Psoas muscle (tissue), 8 donors: ENCODE measurements at places on chromosomes 6 and 20.

GRCh38 chr6:45200510-45200909 is 127.6 kb upstream of the RUNX2 start:
- DNase-seq: no peak

DNA sequence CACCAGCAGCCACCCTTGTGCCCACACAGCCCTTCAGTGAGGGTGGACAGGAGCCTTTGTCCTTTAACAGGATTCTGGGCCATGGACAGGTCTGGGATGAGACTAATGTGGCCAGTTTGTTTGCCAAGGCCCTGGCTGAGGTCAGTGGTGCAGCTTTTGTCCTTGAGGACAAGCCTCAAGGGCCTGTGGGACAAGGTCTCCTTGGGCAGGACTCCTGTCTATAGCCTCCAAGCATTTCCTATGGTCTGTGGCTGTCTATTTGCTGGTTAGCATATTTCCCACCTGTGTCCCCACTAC is 44.1 kb downstream of the SUN5 start:
- DNase-seq: no peak

GRCh38 chr6:91580635-91581034 is 993.8 kb upstream of the MAP3K7 start:
- DNase-seq: no peak

DNA sequence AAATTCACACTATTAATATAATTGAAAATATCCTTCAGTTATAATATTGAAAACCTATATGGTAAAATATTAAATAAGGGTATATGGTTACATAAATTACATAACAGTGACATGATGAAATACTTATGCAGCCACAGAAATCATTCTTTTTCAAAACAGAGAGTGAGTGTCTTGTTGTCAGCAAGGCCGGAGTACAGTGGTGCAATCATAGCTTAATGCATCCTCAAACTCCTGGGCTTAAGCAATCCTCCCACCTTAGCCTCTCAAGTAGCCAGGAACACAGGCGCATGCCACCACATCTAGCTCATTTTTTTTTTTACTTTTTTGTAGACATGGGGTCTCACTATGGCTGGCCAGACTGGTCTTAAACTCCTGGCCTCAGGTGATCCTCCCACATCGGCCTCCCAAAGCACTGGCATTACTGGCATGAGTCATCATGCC is 40.4 kb downstream of the FAM8A1 start:
- DNase-seq: no peak

- DNase-seq: no peak
Observed at GRCh38 chr6:119310486-119311036, 39.0 kb downstream of the MAN1A1 start.

GRCh38 chr20:8043687-8044282 is 24.2 kb upstream of the TMX4 start:
- no peak for DNase-seq

DNA sequence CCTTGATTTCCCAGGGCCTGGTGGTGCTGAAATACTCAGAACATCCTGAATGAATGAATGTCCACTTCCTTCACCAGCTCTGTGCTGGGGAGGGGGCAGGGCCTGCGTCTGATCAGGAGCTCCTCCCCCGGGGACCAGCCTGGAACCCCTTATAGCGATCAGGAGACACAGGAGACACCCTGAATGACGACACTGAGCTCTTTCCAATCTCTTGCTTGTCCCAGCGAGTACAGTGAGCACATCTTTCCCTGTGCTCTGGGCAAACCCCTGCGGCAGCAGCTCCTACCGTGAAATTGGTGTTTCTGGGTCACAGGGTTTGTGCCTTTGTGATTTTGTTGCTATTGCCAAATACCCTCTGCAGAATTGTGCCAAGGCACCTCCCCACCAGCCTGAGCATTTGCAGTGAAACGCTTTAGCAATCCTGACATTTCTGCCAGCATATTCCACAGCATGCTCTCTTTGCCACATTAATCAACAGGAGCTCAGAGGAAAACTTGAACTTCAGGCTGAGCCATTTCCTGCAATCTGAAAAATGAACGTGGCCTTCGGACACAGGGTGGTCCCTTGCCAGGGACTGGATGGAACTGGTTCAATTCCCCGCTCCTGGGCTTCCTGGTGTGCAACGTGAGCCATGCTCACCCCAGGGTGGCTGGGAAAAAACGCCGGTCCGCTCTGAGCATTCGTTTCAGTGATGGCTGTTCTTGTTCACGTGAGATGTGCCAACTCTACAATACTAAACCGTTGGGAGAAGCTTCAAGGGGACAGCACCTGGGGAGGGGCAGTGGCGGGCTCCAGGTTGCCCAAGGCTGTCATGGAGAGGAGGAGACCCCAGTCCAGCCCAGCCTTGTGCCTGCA is 23.1 kb upstream of the MRGBP start:
- DNase-seq: no peak
